ENCODE measurements at places on chromosomes 6 and 20.

DNA sequence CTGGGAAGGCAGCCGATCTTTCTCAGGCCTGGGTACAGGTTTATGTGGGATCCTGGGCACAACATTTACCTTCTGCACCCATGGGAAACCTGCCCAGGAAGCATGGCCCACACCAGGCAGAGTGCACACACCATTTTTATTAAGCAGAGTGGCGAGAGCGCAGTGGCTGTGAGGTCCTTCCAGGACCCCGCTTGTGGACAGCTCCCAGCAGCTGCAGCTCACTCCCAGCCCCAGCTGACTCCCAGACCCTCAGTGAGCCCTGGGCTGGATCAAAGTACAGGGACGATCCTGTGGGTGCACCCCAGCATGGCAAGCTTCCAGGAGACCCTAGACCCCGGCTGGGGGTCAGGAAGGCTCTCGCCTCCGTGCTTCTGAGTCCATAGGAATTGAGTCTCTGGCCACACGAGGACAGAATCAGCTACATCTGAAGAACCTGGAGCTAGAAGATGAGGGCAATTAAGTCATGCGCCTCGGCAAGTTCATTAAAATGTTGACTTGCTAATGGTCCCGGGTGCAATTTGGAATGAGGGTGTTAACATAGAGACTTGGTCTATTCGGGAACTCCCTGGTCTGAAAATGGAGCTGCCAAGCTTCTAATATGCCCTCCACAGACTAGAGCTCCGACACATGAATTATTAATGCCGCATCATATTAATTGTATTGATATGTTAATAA lies 65.4 kb upstream of the SLCO4A1 start:
- no peak for DNase-seq

DNA sequence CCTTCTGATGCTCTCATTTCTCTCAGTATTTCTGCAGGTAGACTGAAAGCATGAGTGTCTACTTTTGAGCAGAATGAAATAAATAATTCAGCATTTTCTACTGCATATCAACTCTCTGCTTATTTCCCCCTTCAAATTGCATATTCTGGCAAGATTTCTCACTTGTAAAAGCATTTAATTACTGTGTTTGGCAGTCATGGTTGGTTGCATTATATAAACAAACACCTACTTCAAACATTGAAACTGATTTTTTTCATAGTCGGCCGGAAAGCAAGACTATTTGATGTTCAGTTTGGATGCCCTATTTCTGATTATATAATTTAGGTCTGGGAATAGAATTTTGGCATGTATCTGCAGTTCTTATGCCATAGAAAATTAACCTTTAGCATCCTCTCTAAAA lies 73.1 kb downstream of the PLEKHG1 start:
- DNase-seq, result no peak

DNA sequence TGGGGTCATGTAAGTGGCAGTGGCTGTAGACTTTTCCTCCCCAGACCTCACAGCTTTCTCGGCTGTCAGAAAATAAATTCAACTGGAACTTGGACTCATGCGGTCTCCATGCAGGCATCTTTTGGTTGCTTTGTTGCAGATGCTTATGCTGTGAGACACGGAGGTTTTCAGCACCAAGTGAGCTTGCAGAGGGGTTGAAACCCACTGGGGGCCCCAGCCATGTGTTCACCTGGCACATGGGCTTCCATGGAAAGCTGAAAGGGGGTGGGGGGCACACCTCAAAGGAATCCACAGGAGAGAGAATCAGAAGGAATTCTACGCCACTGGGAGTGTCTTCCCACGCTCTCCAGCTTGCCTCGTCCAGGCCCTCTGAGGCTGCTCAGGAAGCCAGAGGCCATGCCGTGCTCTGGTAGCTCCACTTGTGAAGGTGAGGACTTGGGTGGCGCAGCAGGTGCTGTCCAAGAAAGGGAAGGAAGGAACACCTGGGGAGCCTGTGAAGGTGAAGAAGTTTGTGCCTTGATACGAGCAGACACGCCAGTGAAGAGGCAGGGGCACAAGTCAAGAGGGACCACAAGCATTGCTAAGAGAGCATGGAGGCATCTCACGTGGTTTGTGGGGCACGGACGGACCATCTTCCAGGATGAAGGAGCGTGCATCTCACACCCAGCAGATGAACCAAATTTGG lies 134.3 kb upstream of the PMEPA1 start:
- no peak for DNase-seq

DNA sequence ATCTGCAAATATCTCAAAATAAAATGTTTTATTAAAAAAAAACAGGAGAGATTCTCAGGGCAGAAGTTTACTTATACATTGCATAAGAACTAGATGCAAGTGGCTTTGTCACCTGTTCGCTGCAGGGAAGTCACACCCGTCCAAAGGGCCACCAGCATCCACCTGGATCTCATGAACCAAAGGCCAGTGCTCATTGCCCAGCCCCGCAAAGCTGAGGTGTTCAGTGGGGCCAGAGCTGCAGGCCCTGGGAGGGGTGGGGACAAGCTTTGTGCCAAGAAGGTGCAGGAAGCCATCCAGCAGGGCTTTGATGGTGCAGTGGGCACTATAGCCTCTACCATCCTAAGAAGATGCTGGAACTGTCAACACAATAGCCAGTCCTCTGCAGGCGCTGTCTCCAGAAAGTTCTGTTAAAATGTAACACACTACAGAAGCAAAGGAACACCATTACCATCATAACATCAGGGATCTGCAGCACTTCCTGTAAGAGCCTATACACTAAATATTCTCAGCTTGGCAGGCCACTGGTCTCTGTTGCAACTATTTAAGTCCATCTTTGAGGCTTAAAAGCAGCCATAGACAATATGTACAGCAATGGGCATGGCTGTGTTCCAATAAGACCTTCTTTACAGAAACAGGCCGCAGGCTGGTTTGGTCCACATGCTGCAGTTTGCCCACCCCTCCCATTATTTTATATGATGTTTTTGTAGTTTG lies 15.7 kb upstream of the CD93 start:
- no peak for DNase-seq

DNA sequence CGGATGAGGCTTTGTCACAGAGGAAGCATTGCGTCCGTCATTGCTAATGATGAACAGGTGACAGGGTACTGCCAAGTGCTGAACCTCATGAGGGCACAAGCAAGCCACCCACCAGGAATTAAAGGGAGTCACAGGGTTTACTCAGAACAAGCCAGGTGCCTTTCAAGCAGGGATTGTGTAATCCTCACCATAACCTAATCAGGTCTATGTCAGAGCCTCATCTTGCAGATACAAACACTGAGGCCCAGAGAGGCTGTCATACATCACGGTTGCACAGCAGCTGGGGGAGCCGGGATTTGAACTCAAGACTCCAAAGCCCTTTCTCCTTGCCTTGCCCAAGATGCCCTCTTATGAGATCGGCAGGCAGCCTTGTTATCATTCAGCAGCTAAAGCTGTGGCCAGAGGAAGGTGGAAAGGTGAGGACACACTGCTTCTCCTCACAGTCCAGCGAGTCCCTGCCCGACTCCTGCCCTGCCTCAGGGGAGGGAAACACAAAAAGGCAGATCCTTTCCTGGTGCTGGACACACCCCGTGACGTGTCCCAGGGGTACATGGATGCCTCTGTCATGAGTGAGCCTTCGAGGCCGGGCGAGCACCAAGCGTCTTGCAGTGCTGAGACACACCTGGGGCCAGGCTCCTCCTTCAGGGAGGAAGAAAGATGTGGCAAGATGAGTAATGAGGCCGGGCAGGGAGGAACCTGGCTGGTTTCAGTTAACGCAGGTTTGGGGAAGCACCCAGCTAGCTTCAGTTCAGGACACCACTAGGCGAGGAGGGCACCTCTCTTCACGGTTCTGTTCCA lies 214.9 kb downstream of the LY86 start:
- no peak for DNase-seq

- no peak for DNase-seq
Measured at GRCh38 chr20:24118034-24118433, 129.5 kb upstream of the GGTLC1 start.

DNA sequence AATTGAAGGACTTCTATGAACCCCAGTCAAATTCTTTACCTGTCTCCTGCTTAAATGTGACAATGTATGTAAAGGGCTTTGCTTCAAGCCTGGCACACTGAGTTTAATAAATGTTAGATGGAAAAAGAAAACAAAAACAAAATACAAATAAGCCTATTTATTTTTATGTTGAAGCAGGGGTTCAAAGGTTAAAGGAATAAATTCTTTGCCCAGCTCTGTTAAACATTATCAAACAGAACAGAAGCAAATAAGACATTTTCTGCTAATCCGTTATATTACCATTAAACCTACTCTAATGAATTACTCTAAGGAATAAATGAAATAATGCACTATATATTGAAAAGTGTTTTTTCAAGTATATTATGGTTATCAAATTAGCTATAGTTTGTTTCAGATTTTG lies 182.5 kb upstream of the CEP162 start:
- DNase-seq, result no peak

DNA sequence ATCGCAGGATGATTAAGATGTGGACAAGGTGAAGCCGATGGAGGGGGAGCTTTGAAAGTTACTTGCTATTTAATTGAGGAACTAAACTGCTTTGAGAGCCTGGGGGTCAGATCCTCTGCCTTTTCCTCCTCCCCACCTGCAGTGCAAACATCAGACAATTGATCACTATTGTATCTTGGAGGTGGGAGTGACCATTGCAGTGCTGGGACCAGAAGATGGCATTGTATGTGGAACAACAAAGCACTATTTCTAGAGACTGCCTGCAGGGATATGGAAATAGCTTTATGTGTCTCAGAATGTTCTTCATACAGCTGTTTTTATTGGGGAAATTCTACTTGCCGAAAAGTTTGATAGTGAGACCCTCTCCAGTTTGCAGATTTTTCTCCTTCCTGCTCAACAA lies 4.2 kb downstream of the MOG start:
- no peak for DNase-seq

DNA sequence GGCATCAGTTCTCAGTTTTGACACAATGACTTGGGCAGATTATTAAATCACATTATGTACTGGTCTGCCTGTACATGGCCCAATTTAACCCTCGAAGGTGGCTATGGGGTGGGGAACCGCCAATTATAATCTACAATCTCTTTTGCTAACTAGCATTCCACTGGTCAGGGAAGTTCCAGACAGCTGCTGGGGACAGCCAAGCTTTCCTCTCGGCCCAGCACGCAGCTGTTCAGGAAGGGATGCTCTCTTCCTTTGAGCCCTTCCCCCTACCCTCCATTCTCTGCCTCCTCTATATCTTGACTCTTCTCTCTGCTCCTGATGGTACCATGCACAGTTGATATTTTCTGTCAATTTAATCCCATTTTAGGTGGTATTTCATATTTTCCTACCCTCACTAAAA lies 233.5 kb upstream of the AGPAT4 start:
- DNase-seq, result no peak

- no peak for DNase-seq
Measured at GRCh38 chr6:154993026-154993425, 2.1 kb upstream of the TIAM2 start.

DNA sequence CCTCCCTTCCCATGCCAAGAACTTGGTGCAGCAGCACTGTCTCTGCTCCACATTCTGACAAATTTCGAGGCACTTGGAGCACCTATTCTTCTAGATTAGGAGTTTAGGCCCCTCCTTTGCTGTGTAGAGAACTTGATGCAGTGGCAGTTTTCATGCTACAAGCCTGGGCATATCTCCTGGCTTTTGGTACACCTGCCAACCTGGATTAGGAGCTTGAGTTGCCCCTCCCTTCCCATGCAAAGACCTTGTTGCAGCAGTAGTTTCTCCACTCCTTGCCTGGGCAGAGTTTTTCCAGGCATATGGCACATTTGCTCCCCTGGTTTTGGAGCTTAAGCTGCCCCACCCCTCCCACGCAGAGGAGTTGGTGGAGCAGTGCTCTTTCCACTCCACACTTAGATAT lies 956.1 kb downstream of the EYS start:
- DNase-seq, result no peak

DNA sequence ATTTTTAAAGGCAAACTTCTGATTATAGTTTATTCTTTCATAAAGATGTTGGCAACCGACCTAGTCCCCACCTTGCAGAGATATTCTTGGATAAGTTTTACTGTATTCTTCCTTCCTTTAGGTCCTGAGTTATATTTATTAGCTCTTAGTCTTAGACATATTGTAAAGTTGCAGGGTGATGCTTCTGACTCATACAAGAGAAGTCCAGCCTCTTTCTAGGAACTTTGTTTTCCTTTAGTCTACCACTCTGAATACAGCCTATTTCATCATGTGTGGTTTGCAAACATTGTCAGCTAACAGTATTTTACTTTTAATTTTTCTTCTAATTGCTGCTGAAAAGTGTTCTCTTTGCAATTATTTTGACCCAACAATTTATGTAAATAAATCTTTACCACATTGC lies 686.7 kb downstream of the COL12A1 start:
- no peak for DNase-seq

DNA sequence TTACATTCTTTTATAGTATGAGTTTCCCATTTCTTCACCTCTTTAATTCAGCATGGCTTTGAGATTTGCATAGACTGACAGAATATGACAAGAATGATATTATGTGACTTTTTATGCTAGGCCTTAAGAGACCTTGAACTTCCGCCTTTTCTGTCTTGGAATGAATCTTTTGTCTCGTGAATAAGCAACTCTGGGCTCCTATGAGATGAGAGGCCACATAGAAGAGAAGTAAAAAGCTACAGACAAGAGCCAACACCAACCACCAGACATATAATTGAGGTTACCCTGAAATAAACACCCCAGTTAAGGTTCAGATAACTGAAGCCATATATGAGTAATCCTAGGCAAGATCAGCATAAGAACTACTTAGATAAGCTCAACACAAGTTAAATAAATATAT lies 600.8 kb downstream of the MEI4 start:
- no peak for DNase-seq

DNA sequence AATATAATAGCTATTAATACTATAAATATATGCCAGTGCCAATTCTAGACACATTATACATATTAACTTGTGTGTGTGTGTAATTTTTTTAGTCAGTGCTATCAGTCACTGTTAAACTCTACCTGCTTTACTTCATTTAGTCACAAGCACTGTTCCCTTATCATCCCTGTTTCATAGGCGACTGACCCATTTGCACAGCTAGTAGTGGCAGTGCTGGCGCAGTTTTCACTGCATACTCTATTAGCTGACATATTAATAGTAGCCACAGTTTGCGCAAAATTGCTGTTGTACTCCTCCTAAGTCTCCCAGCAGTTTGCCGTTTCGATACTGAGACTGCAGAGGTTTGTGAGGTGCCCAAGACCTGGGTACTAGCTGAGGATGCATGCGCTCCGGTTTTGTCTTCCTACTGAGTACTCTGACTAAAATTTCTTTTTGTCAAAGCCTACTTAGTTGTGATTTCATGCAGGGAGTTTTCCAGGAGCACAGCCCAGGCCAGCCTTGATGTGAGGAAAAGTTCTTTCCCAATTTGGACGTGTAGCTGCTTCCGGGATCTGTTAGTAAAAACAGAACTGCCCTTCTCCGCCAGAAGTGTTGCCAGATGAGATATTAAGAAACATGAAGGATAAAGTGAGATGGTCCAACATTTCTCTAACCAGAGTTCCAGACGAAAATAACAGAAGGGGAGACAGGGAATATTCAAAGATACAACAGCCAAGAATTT lies 5.6 kb downstream of the BAG2 start:
- no peak for DNase-seq

All from activated T-helper 1 cell treated with anti-CD3 and anti-CD28 coated beads, Interleukin-2, amount 50 U/mL, for 16 hours (primary cell).